Osteoblast (primary cell): ENCODE measurements at places on chromosomes 5 and 9. TPM values are rescaled to one million over a fixed set of nuclear protein-coding genes. Genes with fewer than 3 reads are reported as not detected.

The CMYA5 gene
- total RNA-seq: 2.1 and 2.2 TPM in 2 replicates

The SLC26A2 gene
- 22.1 and 22.7 TPM in 2 replicates for total RNA-seq

The KCNV2 gene
- not detected in 2 replicates for total RNA-seq

The SLCO6A1 gene
- not detected in 2 replicates for total RNA-seq

The TERT gene
- total RNA-seq: not detected in 2 replicates
